Activated naive CD8-positive, alpha-beta T cell treated with anti-CD3 and anti-CD28 coated beads for 36 hours (primary cell): ENCODE measurements at places on chromosomes 12 and 14. TPM values are rescaled to one million over a fixed set of nuclear protein-coding genes. Genes with fewer than 3 reads are reported as not detected.

- no peak for DNase-seq
These were observed 42.8 kb upstream of the RNASE3 start for GRCh38 chr14:20848316-20848954.

DNA sequence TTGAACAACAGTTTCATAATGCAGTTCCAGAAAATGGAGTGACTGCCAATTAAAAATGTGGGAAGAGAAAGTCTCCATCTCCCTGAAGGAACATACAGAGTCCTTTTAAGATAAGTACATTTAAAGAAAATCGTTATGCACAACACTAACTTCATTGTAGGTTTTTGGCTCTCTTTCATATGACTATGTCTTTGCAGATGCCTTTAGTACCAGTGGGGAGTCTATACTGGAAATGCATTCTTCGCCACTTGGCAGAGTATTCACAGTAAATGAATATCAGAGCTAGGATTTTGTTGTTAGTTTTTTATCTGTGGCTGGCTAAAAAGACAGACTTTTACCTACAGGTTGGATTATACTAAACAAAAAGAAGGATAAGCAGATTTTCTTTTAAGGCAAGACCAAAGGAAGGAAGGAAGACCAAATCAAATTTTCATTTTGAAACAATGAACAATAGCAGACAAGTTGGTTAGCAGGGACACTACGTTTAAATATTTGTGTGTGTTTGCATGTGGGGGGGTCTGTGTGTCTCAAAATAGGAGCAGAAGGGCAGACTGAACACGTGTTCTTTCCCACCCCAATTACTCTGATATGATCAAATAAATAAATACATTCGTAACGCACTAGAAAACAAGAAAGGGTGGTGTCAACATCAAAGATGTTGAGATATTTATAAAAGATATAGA, 124.5 kb downstream of the BTG1 start:
- DNase-seq = no peak

DNA sequence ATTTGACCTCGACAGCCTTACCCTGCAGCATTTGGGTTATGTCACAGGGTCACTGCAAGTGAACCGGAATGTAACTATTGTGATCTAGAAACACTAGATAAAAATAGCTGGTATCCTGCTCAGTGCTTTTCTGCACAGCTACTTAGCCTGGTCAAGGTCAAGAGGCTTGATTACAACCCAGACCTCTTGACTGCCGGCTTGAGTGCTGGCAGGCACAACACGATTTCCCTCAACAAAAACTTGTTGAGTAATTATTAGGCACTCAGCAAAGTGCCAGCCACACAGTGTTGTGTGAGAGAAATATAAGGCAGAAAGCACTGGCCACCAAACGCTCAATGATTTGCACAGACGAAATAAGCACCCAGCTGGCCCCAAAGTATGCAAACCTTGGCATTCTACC, 156.7 kb downstream of the NUAK1 start:
- DNase-seq = no peak

- no peak for DNase-seq
These were observed 786 bp upstream of the TSFM start for GRCh38 chr12:57781801-57782200.

DNA sequence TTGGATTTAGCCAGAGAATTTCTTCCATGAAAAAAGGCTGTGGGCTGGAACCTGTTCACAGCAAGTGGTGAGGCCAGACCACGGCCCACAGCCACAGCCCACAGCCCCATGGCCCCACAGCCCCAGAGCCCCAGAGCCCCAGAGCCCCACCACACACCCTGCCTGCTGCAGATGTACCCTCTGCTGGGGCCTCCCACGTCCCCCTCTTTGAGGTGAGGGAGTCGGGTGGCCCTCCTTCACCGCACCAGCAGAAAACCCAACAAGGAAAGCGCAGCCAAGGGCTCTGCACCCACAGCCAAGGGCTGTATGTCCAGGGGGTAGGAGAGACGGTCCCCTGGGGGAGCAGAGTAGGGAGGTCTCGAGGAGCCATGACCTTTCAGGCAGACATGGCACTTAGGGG, 327.5 kb upstream of the DIO3 start:
- DNase-seq = no peak

GRCh38 chr12:14841761-14842160, 1.6 kb downstream of the ART4 start:
- DNase-seq = no peak

DNA sequence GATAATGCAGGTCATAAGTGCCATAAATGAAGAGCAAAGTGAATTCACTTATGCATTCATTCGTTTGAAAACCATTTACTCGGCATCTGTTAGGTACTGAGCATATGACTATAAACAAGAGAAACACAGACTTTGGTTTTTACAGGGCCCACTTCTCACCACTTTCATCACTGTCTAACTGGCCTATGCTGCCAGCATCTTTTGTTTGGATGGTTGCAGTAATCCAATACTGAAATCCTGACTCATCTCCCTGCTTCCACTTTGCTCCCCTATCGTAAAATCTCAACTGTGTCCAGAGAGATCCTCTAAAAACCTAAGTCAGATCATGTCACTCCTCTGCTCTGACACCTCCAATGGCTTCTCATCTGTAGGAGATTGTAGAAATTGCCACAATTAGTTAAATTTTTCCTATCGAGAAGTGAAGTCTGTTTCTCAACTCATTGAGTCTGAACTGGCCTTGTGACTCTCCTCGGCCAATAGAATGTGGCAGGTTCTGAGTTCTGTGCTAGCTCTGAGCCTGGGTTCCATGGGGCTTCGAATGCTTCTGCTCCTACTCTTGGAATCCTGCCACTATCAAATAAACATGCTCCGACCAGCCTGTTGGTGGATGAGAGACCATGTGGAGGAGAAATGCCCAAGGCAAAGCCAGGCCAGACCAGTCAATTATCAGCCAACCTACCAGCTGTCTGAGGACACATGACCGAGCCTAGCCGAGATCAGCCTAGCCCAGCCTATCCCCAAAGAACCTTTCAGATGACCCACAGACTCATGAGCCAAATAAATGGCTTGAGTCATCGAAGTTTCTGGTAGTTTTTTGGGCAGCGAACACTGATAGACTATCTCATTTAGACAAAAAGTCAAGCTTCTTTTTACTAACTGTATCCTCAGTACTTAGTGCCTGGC, 2.2 kb upstream of the BATF start:
- no peak for DNase-seq

GRCh38 chr12:77723308-77723707, 107.4 kb upstream of the NAV3 start:
- DNase-seq = no peak

DNA sequence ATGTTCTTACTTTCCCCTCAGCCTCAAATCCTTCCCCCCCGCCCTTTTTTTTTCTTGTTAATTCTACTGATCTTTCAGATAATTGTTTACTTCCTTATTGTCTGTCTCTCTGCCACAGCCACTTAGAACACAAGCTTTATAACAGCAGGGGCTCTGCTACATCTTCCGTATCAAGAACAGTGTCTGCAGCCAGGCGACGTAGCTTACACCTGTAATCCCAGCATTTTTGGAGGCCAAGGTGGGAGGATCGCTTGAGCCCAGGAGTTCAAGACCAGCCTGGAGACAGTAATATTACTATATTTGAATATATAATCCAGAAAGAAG, 5.4 kb downstream of the SOS2 start:
- no peak for DNase-seq

GRCh38 chr12:54363618-54364017, 668 bp downstream of the GPR84 start:
- no peak for DNase-seq

DNA sequence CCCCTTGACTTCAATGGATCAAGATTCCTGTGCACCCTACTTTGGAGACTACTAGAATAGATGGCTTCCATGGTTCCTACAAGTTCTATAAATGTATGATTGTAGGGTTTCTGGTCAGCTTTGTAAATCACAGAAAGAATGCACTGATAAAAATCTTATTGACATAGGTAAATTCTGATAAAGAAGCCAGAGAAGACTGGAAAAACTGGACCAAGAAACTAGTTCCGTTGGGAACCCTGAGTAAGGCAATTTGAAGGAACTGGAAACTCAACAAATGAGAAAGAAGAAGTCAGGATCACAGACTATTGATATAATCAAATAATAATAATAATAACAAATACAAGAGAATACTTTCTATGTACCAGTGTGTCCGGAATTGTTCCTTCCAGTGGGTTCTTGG, 15.4 kb upstream of the MGST1 start:
- no peak for DNase-seq

GRCh38 chr12:15772405-15773018, 16.7 kb downstream of the EPS8 start:
- no peak for DNase-seq

DNA sequence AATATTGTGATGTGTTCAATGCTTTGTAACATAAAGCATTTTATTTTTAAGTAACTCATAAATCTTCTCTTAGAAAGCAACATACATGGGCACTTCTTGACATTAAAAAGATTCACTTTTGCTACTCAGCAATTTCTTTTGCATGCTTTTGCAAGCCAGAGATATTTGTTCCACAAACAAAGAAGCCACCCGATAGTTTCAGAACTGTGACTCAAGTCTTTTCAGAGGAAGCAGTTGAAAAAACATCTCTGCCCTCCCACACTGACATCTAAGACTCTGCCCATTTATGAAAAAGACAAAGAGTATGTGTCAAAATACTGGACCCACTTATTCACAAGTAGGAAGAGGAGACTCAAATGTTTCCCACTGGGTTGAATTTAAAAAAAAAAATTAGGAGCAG, 7.5 kb downstream of the APPL2 start:
- DNase-seq = no peak

DNA sequence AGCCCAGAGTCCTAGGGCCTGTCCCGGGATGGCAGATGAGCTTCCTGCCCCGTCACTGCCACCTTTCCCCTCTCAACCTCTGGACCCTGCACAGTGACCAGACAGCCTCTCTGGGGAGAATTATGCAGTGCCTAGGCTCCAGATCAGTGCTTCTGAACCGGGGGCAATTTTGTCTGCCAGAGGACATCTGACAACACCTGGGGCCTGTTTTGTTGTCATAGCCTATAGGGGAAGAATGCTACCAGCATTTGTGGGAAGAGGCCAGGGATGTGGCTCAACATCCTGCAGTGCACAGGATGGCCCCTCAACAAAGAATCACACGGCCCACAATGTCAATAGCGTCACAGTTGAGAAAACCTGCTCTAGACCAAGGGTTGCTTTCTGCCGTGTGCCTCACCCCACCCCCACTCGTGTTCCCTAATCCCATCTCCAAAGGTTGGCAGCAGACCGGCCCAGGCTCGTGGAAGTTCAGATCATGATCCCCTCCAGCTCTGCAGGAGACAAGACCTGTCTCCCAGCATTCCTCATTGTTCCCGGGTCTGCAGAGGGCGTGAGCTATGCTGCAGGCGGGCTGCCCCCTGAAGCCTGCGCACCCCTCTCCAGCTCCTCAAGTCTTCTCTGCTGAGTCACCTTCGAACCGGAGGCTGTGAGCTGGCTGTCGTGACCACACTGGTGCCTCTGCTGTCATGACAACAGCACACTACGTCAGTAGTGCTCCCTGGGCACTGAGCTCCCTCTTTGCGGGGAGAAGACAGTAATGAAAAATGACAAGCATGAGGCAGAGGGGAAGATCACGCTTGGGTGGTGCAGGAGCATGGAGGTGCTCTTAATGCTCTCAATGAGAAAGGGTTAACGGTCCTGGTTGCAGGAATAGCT, 2.0 kb upstream of the GAPDH start:
- peak; percentile 88 for DNase-seq

- DNase-seq = no peak
These were observed 15.8 kb downstream of the FOXN3 start for GRCh38 chr14:89401241-89401640.

- DNase-seq = no peak
These were observed 598.8 kb downstream of the SLC16A7 start for GRCh38 chr12:60194678-60195077.

- DNase-seq = peak; percentile 17
These were observed 120.9 kb downstream of the TMEM132C start for GRCh38 chr12:128387811-128388422.

GRCh38 chr14:89963288-89963978, 7.7 kb downstream of the TDP1 start:
- DNase-seq = no peak

DNA sequence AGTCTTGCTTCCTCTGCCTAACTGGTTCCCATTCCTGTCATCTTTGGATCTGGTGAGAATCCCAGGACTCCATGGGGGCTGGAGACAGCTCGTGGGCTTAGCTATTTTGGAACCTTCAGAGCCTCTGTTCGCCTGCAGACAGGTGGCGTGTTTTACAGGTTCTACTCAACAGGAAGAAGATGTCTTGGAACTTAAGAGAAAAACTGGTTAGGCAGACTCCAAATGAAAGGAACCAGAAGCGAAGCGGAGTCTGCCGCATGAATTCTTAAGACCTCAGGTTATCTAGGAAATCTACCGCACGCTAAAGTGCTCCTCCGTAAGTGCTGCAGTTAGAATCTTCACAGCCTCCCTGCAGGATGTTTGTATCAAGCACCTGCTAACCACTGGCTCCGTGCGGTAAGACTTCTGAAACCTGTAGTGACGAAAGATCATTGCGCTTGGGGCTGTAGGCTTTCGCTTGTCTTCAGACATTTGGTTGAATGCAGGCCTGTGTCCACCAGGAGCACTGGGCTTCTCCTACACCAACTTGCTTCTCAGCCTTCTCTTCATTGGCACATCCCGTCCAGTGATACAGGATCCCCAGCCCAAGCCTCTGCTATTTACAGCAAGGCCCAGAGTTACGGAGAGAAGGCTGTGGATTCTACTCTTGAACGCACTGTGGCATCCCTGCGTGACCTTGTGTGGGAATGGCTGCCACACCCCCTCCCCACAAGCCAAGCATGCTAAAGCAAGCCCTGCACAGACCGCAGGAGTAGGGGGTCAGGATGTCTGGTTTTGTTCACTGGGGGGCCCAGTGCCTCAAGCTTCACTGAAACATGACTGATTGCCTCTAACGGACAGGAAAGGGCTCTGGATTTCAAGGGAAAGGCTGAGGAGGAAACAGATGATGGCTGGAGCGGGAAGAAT, 35.0 kb downstream of the ACADS start:
- no peak for DNase-seq

- DNase-seq = no peak
These were observed 47.4 kb downstream of the COCH start for GRCh38 chr14:30921788-30922187.

- no peak for DNase-seq
These were observed 14.4 kb upstream of the CDK17 start for GRCh38 chr12:96414637-96415036.

- no peak for DNase-seq
These were observed 466.5 kb downstream of the TMTC2 start for GRCh38 chr12:83153177-83153576.

GRCh38 chr12:13147688-13148484, 44.4 kb upstream of the GSG1 start:
- DNase-seq = no peak

GRCh38 chr14:51277753-51278415, 37.8 kb downstream of the TMX1 start:
- no peak for DNase-seq

- DNase-seq = no peak
These were observed 24.3 kb downstream of the SPTSSA start for GRCh38 chr14:34437729-34438080.

Gene SLC7A7
- total RNA-seq = 1.0 TPM

Gene RBMS2
- total RNA-seq = 4.4 TPM

Gene RILPL1
- total RNA-seq = 1.4 TPM

Gene ARHGAP5
- 49.7 TPM for total RNA-seq

Gene PIWIL1
- total RNA-seq = not detected

Gene RNASE3
- total RNA-seq = not detected

Gene IKZF4
- total RNA-seq = 22.5 TPM

Gene LRP1-AS
- not detected for total RNA-seq

Gene MRPL52
- total RNA-seq = 154 TPM

Gene MNAT1
- total RNA-seq = 39.7 TPM
